ENCODE measurements at places on chromosomes 7 and 10. TPM values are rescaled to one million over a fixed set of nuclear protein-coding genes. Genes with fewer than 3 reads are reported as not detected.
A peak's percentile ranks its signal among the peaks of the same experiment; 100 is the strongest.

The ATP5F1C gene
- 208 TPM for total RNA-seq

The PLXDC2 gene
- total RNA-seq = 3.5 TPM

DNA sequence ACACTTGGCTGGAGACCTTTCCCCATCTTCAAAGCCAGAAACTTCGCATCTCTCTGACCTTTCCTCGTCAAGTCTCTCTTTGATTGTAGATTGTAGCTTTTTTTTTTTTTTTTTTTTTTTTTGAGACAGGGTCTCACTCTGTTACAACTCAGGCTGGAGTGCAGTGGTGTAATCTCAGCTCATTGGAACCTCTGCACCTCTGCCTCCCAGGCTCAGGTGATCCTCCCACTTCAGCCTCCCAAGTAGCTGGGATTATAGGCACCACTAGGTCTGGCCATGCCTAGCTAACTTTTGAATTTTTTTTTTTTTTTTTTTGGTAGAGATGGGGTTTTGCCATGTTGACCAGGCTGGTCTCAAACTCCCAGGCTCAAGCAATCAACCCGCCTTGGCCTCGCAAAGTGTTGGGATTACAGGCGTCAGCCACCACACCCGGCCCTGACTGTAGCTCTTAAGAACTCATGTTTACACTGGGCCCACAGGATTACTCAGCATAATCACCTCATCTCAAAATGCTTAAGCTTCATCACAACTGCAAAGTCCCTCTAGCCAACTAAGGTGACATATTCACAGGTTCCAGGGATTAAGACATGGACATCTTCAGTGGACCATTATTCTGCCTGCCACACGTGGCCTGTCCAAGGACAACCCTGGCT is 11.7 kb downstream of the POLL start:
- no peaks in the 10 kb centered on the region for H3K4me1 ChIP-seq
- no peak overlapping the region for H3K4me3 ChIP-seq
- H3K27ac ChIP-seq = no peak overlapping the region
- no peaks in the 10 kb centered on the region for H3K27me3 ChIP-seq
- no peaks in the 10 kb centered on the region for H3K36me3 ChIP-seq
- no peak for DNase-seq

The PHKG1 gene
- 6.2 TPM for total RNA-seq

GRCh38 chr10:51129946-51130544 is 55.8 kb downstream of the PRKG1 start:
- H3K27me3 ChIP-seq = no peaks in the 10 kb centered on the region
- no peak for DNase-seq
- H3K36me3 ChIP-seq = no peaks in the 10 kb centered on the region
- no peaks in the 10 kb centered on the region for H3K4me1 ChIP-seq
- H3K4me3 ChIP-seq = no peak overlapping the region
- no peak overlapping the region for H3K27ac ChIP-seq

DNA sequence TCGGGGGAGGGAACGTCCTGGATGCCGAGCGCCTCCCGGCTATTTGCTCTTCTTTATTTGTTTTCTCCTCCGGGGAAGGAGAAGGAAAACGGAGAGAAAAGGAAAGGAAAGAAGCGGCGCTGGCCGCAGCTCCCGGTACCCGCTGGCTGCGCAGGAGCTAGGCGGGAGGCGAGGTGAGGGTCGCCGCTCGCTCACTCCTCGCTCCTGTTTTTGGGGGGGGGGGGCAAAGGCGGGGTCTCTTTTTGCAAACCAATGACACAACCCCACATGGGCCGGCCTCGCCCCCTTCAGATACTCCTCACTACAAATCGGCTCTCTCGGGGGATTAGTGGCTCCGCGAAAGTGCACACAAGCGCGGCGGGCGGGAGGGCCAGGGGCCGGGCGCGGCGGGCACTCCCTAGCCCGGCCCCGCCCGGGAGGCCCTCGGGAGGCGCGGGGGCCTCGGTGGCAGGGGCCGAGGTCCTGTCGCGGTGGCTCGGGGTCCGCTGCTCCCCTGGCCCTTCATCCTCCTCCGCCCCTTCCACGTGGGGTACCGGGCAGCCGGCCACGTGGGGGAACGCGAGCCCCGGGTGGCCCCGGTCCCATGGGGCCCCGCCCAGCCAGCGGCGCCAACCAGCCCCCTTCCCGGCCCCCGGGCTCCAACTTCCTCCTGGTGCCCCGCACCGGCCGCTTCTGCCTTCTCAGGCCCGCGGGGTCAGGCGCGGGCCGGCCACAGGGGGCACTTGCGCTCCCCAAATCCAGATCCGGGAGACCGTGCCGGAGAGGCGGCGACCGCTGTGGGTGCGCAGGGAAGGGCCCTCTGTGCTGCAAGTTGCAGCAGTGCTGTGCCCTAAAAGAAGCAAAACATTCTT is 718 bp upstream of the CTBP2 start:
- peak overlapping the region; percentile 70 for H3K4me3 ChIP-seq
- DNase-seq = peak; percentile 81
- H3K4me1 ChIP-seq = peaks cover 19% of the 10 kb centered on the region
- no peaks in the 10 kb centered on the region for H3K36me3 ChIP-seq
- H3K27me3 ChIP-seq = no peaks in the 10 kb centered on the region

DNA sequence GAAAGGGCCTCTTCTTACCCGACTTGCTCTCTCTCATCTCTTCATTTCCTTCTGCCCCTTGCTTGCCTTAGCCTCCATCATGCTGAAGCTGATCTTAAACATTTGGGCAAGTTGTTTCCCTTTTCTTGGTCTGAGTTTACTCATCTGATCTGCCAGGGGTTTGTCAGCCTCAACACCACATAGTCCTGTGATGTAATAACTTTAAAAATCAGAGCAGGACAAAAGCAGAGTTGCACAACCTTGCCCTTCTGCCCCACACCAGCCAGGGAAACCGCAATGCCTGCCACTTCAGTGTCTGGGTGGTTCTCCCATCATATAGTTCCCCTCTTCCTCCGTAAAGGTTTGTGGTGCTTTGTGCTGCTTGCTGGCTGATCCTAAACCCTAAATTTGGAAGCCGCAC is 9.9 kb upstream of the LIPM start:
- DNase-seq = peak; percentile 66
- no peaks in the 10 kb centered on the region for H3K36me3 ChIP-seq
- H3K27ac ChIP-seq = no peak overlapping the region
- peaks cover 12% of the 10 kb centered on the region for H3K4me1 ChIP-seq
- H3K4me3 ChIP-seq = peak overlapping the region; percentile 9
- no peaks in the 10 kb centered on the region for H3K27me3 ChIP-seq

GRCh38 chr10:111873621-111874135 is 309.9 kb downstream of the GPAM start:
- no peak overlapping the region for H3K27ac ChIP-seq
- DNase-seq = no peak
- H3K4me3 ChIP-seq = no peak overlapping the region
- H3K4me1 ChIP-seq = no peaks in the 10 kb centered on the region
- H3K27me3 ChIP-seq = no peaks in the 10 kb centered on the region

DNA sequence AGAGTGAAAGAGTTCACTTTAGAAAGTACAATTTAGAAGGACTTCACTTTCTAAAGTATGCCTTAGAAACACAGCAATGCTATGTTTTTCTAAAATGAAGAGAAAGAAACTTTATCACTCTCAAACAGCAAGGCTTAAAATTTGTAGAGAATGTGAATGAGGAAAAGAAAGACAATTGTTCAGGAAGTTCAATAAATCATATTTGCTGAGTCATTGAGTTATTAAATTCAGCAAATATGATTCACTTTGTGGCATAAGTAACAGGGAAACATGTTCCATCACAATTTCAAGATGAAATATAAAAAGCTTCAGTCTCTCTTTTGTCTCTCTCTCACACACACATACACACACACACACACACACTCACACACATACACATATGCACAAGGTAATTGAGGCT is 187.9 kb downstream of the PCDH15 start:
- no peak for DNase-seq
- H3K4me3 ChIP-seq = no peak overlapping the region
- no peaks in the 10 kb centered on the region for H3K27me3 ChIP-seq
- no peaks in the 10 kb centered on the region for H3K36me3 ChIP-seq
- no peaks in the 10 kb centered on the region for H3K4me1 ChIP-seq

DNA sequence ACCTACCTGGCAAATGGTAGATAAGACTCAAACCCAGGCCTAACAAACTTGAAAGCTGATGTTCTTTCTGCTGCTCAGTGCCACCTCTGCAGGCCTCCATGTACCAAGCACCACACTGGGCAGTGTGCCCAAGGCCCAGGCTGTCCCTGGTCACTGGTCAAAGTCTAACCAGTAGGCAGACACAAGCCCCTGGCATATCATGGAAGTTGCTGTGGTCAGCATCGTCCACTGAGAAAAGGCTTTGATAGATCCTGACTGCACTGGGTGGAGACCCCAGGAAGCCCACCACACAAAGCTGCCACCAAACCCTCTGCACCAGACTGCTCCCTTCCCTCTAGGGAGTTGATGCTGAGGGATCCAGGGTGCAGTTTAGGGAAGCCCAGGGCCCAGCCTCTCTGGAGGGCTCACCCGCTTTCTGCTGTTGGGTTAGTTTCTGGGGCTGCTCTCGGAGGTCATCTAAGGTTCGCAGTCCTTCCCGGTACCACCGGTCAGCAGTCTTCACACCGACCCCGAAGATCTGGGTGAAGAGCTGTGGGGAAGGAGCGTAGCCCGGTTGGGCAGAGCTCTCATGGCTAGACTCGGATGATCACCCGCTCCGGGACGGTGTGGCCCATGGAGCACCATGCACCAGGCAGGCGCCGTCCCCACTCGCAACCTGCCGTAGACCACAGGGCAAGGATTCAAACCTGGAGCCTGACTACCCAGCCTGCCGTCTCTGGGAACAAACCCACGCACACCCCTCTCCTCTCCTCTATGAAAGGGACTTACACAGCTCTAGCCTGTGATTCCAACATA is 6.0 kb downstream of the POLM start:
- no peak for DNase-seq
- peaks cover 30% of the 10 kb centered on the region for H3K4me1 ChIP-seq
- H3K4me3 ChIP-seq = no peak overlapping the region
- no peaks in the 10 kb centered on the region for H3K27me3 ChIP-seq
- peak overlapping the region; percentile 71 for H3K27ac ChIP-seq

DNA sequence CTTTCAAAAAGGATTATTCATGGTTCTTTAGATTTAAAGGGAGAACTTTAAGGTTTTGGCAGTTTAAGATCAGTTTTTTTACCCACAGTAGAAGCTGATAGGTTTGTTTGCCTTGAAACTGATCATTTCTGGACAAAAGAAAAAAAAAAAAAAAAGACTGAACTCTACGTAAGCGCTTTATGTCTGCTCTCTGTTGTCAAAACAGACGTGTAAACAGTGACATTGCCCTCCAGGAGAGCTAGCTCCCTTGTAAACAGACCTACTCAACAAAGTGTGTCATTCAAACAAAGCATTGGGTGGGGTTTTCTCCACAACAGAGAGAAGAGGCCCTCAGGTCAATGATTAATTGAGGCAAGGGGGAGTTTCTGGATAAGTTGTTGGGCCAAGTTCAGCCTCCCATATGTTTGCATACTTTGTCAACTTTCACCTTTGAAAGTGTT is 568.1 kb upstream of the LRRN3 start:
- no peak for DNase-seq
- H3K27me3 ChIP-seq = no peaks in the 10 kb centered on the region
- no peak overlapping the region for H3K27ac ChIP-seq
- H3K4me3 ChIP-seq = no peak overlapping the region

The SLC35G1 gene
- total RNA-seq = 3.8 TPM

GRCh38 chr10:124364674-124365073 is 54.0 kb downstream of the OAT start:
- H3K27ac ChIP-seq = no peak overlapping the region
- no peak overlapping the region for H3K4me3 ChIP-seq
- no peaks in the 10 kb centered on the region for H3K36me3 ChIP-seq
- H3K4me1 ChIP-seq = no peaks in the 10 kb centered on the region

DNA sequence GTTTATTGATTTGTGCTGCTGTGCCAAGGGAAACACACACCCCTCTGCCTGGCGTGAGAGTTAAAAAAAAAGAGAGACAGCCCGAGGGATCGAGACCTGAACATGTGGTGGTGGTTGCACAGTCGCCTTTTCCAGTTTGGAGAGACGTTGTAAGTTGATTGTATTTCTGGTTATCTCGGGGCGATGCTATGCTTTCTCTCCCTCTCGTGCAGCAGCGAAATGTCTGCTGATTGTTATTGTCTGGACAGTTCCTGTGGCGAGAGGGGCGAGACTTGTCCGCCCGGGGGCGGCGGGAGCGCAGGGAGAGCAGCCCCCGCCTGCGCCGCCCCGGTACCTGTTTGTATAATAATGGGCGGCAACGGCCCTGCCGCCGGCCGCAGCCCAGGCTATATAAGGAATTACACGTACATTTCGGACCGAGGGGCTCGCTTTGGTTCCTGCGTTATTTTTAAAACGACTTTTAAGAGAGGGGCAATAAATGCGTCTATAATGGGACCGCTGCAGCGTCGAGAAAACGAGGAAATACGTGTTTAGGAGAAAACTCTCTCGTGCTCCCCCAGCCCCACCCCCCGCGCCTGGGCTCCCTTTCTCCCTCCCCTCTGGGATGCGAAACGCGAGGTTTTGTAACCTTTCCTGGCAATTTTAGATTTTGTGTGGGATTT is 1.7 kb downstream of the ZEB1 start:
- H3K27me3 ChIP-seq = no peaks in the 10 kb centered on the region
- no peak for DNase-seq
- peaks cover 31% of the 10 kb centered on the region for H3K4me1 ChIP-seq
- H3K4me3 ChIP-seq = peak overlapping the region; percentile 96
- peak overlapping the region; percentile 79 for H3K27ac ChIP-seq

The GIMAP2 gene
- 39.2 TPM for total RNA-seq

The VAX1 gene
- not detected for total RNA-seq

GRCh38 chr10:28627102-28627501 is 50.2 kb upstream of the BAMBI start:
- H3K27me3 ChIP-seq = peaks cover 14% of the 10 kb centered on the region
- no peaks in the 10 kb centered on the region for H3K36me3 ChIP-seq
- H3K4me3 ChIP-seq = no peak overlapping the region
- peaks cover 16% of the 10 kb centered on the region for H3K4me1 ChIP-seq

DNA sequence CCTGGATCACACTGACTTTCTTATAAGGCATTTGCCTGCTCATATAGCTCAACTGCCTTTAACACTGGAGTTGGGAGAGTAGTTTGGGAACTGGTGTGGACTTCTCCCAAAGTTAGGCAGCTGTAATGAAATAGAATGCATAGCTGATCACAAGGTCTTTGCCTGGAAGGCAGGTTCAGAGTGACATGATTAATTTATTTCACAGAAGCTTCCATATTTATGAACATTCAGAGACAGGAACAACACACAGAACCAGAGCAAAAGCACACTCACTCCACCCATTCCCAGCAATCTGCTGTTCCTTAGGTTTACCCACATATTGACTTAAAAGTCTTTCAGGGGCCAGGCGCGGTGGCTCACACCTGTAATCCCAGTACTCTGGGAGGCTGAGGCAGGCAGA is 234.2 kb downstream of the REEP3 start:
- no peaks in the 10 kb centered on the region for H3K36me3 ChIP-seq
- H3K27ac ChIP-seq = no peak overlapping the region
- no peak for DNase-seq
- H3K4me1 ChIP-seq = no peaks in the 10 kb centered on the region
- peaks cover 8% of the 10 kb centered on the region for H3K27me3 ChIP-seq

GRCh38 chr7:91330866-91331265 is 66.6 kb downstream of the FZD1 start:
- H3K4me1 ChIP-seq = no peaks in the 10 kb centered on the region
- H3K27me3 ChIP-seq = no peaks in the 10 kb centered on the region
- H3K36me3 ChIP-seq = no peaks in the 10 kb centered on the region
- no peak for DNase-seq
- H3K4me3 ChIP-seq = no peak overlapping the region
